Stimulated activated CD4-positive, alpha-beta T cell treated with anti-CD3 and anti-CD28 coated beads, Interleukin-12 subunit alpha, Interleukin-12 subunit beta, amount 100 ng/mL, for 4 hours (primary cell): ENCODE measurements at places on chromosomes 2 and 18.

GRCh38 chr2:108377815-108378630 lies at the start of gene SULT1C4:
TSS of gene SULT1C4 (plus strand) at chr2:108377954. CDS start at chr2:108378338, 384 bp downstream.
- DNase-seq, result no peak

- no peak for DNase-seq
Measured at GRCh38 chr2:235677276-235677788, 183.5 kb downstream of the AGAP1 start.

DNA sequence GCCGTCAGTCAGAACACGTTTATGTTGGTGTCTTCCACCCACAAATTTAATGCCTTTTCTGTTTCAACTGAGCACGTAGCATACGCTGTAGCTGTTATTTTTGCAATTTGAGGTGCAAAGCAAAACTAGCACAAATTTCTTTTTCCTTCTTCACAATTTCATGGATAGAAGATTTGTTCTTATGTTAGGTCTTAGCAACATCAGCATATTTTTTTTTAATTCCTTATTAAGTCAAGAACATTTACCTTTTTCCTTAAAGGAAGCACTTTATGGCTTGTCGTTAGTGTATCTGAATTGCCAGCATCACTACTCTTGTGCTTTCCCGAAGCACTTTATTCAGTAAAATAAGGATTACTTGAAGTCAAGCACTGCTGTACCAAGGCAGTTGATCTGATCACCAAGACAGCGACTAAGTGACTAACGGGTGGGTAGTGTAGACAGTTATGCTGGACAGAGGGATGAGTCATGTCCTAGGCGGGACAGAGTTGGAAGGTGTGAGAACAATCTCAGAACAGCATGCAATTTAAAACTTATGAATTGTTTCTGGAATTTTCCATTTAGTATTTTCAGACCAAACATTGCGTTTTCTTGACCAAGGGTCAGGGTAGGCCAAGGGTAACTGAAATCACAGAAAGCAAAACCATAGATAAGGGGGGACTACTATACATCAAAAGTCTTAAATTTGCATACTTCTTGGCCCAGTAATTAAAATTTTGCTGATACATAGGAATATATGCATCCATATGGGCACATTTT lies 13.3 kb downstream of the BABAM2 start:
- no peak for DNase-seq

DNA sequence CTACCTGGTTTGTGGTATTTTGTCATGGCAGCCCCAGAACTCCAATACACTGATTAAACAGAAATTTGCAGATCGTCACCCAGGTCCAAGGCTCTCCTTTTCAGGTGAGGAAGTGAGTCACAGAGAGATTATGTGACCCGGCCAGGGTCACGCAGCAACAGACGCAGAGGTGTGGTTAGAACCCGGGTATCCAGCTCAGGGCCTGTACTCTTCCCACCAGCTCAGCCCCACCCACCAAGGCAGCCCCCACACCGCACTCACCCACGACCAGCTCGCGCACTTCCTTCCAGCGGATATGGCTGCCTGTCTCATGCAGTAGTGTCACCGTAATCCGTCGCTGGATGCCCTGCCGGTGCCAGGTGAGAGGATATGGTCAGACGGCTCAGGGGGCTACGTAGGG lies 48.1 kb downstream of the AQP12A start:
- no peak for DNase-seq

DNA sequence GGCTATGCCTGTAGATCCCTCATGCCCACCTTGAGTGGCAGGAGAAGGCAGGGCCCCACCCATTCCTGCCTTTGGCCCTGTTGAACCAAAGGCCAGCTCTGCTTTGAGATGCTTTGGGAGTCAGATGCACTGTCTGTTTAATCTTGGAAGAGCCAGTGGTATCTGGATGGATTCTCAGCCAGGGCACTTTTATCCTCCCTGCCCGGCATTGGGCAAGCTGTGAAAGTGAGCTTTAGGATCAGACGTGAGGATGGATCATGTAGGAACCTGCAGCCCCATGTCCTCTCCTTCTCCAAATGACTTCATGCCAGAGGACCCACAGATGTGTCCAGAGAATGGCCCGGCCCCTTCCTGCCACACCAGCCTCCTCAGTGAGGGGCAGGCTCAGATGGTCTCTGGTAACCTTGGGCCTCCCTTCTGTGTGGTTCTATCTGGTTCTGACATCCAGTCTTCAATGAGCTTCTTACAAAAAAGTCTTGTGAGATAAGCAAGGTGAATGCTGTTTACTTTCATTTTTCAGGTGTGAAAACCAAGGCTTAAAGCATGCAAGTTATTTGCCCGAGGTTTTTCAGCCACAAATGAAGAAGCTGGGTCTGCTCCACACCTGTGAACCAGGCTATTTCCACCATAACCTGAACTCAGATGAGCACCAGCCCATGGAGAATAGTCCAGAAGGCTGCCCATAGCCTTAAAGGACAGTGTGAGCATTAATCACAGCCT lies 123.8 kb downstream of the KCTD1 start:
- DNase-seq, result no peak

DNA sequence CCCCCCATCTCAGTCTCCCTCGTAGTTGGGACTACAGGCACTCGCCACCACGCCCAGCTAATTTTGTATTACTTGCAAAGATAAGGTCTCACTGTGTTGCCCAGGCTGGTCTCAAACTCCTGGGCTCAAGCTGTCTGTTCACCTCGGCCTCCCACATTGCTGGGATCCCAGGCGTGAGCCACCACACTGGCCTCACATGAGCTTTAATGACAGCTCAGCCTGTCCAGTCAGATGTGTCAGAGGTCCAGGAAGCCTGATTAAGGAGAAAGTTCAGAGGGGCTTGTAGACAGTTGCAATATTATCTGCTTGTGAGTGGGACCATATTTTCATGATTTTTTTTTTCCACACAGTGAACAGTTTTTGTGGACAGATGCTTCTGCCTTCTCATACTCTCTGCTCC lies 82.0 kb downstream of the LIMS1 start:
- no peak for DNase-seq
